ENCODE measurements at places on chromosomes 13 and 19.

DNA sequence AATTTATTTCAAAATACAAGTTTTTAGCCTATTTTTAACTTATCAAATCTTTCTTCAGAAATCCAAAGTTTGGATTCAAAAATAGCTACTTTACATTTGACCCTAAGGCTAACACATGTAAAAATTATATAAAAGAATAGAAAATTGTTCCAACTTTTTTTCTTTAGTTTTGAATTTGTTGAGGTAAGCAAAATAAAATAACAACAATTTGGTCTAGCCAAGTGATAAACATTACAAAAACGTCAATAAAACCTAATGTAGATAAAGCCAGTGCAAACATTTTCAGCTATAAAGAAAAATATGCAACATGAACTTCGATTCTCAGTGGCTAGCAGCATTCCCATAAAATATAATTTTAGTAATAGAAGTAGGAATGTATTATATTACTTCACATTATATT is 400.3 kb downstream of the PCDH9 start:
- DNase-seq = no peak

DNA sequence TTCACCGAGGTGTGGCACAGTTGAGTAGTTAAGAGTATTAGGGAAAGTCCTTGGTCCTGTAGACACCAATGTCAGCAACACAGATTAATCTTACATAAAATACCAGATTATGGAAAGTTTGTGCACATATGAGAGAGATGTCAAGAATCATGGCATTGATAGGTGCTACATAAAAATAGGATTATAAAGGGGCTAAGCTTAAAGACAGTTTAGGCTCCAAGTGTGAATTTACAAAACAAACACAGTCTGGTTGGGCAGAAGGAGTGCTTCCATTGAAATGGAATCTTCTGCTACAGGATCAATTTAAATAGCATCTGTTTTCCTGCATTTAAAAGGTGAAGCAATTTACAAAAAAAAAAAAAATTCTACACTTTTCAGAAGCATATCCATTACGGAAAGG is 292.9 kb downstream of the DNAJC15 start:
- DNase-seq = no peak

- DNase-seq = no peak
Observed at GRCh38 chr19:13843104-13843921, 33.6 kb upstream of the NANOS3 start.

DNA sequence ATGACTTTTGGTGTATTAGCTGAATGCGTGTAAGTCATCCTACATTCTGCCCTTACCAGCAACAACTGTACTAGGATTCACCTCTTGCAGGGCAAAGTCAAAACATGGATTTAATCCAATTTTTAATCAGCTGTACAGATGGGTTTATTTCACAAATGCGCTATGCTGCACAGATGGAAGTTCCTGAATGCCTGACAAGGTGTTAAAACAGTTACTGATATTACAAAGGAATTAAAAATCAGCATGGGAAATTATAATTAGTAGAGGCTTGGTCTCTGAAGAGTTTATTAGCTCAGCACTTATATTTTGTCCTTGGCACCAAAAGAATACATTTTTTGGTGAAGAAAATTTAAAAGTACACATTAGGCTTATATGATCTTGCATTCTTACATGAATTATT is 448.9 kb downstream of the PCDH9 start:
- DNase-seq = no peak

- no peak for DNase-seq
Observed at GRCh38 chr13:107360010-107360409, 792.1 kb upstream of the ARGLU1 start.

DNA sequence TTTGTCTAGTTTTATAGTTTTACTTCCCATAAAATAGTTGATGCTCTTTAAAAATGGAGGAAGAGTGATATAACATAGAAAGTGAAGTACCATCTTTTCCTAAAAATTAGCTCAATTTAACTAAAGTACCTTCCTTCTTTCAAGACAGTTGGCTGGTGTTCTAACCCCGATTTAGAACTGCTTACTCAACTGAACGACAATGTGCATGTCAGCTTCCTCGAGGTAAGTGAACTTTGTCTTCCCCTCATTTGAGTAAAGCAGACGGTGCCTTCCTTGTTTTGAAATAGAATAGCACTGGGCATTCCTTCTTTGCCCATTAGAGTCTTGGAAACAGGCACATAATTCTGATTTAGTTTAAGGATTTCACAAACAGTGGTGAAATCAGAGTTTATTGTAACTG is 1519.2 kb downstream of the EFNB2 start:
- no peak for DNase-seq

DNA sequence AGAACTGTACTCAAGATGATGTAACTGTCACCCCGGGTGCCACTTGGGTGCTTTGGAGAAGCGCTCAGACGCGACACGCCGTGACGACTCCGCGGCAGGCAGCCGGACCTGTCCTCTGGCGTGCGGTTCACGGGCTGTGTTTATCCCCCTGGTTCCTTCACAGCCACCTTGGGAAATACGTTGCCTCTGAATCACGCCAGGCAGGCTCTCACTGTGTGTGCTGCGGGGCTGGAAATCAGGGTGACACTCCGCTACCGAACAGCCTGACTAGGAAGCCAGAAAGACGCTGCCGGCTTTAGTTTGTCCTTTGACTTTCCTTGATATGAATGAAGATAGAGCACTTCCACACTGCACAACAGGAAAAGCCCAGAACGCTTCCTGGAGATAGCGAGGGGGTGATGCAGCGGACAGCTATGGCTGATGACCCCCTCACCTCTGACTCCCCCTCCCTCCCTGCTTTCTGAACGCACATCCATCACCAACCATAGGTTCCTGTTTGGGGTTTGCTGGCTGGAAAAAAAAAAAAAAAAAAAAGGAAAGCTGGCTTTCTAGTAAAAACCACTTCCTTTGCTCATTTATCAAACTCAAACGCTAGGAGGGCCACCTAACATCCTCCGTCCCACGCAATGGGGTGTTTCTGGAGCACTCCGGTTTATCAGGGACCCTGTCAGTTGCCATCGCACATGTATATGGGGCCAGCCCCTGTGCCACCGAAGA is 3.7 kb upstream of the GP6 start:
- DNase-seq = no peak

- DNase-seq = no peak
Observed at GRCh38 chr19:58330458-58330857, 3.7 kb downstream of the ZSCAN22 start.

DNA sequence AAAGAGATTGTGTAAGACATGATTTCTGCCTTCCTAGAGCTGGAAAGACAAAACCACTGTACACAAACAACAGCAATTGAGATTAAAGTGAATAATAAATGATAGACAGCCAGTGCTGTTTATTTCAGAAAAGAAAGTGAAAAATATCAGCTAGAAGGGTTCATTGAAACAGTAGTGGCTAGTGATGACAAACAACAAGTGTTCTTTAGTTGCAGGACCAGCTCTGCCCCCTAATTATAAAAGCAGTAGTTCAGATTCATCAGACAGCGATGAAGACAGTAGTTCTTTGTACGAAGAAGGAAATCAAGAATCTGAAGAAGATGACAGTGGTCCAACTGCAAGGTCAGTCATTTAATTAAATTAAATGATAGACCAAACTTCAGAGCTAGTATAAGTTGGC is 14.8 kb downstream of the GPALPP1 start:
- DNase-seq = no peak

DNA sequence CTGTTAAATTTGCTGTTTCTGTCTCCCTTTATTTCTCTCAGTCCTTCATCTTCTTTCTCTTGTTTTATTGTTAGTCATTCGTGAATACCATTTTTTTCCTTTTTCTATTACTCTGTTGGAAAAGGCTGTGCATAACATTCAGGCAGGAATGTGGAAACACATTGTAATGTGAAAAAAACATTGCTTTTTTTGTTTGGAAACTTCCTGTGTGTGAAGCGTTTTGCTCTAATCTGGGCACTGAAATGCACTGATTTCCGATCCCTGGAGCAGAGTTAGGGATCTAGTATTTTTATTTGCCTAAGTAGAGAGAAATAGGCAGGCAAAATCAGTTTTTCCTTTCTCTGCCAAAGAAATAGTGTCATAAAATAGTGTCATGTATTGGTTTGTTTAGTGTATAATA is 155.5 kb downstream of the PCCA start:
- DNase-seq = no peak

DNA sequence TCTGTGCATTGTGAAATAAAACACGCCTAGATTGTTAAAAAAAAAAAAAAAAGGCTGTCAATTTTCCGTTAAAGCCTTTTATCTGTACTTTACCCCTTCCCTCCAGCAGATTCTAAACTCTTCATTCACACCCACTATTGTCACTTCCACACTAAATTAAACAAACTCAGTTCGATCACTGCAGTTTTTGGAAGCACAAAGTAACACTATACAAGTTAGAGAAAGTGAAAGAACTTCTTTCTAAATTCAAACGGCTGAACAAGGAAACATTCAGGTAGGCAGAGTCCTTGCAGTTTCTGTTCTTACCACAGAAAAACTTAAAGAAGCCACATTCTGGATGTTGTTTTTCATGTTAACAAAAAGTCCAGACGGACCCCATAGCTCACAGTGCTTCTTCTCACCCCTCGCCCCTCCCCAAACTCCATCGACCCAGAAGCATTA is 27.5 kb upstream of the UBE2L5 start:
- DNase-seq = no peak

DNA sequence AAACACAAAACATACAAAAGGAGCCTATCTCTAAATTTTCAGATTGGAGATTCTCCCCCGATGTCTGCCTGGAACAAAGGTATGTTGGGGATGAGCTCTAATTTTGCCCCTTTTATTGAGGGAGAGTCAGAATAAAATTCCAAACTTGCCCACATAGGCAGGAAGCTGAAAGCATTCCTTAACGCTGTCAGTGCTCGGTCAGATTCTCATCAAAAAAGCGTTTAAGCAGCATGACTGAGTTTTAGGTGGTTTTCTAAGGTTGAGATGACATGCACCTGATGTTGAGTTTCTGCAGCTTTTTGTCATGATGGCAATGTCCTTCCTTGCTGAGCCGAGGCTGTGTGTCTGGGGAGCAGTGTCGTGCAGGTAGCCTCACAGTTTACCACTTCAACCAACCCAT is 48.4 kb upstream of the MEDAG start:
- no peak for DNase-seq

GRCh38 chr19:13095934-13096927 is 6.4 kb downstream of the LYL1 start:
- DNase-seq = no peak

- DNase-seq = no peak
Observed at GRCh38 chr19:40807147-40808020, 8.4 kb downstream of the EGLN2 start.

- no peak for DNase-seq
Observed at GRCh38 chr13:112052213-112052612, 14.7 kb upstream of the SOX1 start.

DNA sequence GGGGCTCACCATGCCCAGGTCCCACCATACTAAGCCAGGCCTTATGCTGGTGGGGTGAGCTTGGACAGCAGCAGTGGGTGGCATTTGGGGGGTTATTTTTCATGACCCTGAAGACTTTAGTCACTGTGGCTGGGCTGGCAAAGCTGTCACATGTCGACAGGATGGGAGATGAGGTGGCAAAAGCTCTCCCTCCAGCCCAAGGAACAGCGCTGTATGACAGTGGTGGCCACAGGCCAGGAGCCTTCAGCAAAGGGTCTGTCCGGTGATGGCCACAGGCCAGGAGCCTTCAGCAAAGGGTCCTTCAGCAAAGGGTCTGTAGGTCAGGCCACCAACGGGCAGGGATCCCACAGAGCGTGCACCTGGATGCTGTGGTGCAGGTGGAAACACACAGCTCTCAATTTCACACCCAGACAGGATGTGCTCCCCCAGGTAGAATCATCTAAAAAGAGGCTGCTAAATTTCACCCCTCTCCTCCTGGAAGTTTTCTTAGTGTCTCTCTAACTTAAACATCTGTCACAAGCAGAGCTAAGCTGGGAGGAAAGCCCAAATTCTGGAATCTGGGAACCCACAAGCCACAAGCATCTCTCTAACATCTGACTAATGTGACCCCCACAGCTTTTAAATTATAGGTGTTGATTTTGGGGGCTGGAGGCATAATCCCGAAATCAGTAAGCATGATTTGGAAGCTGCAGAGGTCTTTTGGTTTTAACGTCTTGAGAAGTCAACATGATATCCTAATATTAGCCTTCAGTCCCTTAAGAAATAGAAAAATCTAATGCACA is 23.0 kb downstream of the COL4A1 start:
- DNase-seq = no peak

GRCh38 chr13:33728271-33729037 is 89.5 kb upstream of the RFC3 start:
- DNase-seq = no peak

DNA sequence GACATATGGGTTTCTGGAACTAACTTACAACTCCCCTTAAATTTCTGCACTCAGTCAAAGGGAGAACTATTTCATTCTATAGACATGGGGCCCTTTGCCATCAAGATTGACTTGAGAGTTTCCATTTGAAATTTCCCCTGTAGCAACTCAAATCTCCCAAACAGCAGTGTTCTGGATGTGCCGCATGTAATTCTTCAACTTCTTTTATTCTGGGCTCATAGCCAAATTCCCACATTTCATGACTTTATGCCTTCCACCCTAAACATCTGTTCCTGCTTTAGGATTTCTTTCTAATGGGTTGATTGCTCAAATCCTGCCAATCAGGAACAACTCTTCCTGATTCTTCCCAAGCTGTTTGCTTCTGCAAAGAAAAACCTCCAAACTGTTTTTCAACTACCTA is 336.0 kb downstream of the TBC1D4 start:
- no peak for DNase-seq

GRCh38 chr13:21216332-21216731 is 39.9 kb downstream of the MRPL57 start:
- no peak for DNase-seq

GRCh38 chr19:15299568-15300409 is 32.5 kb downstream of the BRD4 start:
- no peak for DNase-seq

DNA sequence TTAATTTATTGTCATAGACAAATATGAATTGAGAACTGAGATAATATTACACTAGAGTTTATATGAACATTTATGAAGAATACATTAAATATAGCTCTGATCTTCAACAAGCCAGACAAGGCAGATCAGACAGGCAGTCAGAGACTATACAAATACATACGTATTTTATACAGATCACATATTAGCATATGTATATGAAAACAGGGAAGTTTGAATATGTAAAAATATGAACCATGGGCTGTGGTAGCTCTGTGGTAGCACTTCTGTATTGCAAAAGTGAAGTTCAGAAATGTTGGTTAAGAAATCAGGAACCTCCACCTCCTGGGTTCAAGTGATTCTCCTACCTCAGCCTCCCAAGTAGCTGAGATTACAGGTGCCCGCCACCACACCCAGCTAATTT is 20.7 kb downstream of the GPR180 start:
- DNase-seq = no peak

DNA sequence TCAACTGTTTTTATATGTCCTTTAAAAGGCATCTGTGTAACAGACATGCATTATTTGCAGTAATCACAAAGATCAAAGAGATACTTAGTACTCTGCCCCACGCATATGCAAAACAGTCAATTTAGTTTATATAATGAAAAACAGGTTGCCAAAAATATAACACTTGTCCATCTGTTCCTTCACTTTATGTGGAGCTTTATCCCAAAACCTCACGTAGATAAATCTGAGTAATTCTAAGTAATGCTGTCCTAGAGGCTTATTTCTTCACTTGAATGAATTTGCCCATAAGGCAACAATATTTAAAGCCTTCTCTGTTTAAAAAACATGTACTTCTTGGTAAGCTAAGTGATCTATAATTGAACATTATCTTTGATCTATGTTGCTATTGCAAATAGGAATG is 20.3 kb upstream of the SLITRK6 start:
- no peak for DNase-seq
